Kidney epithelial cell (primary cell): ENCODE measurements at places on chromosomes 3 and 15. TPM values are rescaled to one million over a fixed set of nuclear protein-coding genes. Genes with fewer than 3 reads are reported as not detected.

DNA sequence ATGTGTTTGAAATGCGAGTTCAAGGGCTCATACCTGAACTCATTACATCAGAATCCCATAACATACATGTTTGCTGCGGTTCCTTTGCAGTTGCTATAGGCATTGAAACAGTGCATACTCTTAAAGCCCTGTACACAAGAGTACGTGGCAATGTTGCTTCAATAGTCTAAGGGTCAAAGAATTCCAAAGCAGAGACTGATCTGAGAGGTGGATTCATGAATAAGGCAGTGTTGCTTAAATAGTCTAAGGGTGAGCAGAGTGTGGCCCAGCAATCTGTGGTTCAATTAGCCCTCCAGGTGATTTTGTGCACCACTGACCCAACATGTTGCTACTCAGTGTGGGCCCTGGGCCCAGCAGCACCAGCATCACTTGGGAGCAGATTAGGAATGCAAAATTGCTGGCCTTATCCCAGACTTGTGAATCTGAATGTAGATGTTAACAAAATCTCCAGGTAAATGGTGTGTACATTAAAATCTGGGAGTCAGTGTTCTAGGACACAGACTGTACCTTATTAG lies 314.7 kb upstream of the UMPS start:
- DNase-seq: no peak

GRCh38 chr15:70589221-70589620 lies 174.1 kb downstream of the UACA start:
- DNase-seq: peak; percentile 73

DNA sequence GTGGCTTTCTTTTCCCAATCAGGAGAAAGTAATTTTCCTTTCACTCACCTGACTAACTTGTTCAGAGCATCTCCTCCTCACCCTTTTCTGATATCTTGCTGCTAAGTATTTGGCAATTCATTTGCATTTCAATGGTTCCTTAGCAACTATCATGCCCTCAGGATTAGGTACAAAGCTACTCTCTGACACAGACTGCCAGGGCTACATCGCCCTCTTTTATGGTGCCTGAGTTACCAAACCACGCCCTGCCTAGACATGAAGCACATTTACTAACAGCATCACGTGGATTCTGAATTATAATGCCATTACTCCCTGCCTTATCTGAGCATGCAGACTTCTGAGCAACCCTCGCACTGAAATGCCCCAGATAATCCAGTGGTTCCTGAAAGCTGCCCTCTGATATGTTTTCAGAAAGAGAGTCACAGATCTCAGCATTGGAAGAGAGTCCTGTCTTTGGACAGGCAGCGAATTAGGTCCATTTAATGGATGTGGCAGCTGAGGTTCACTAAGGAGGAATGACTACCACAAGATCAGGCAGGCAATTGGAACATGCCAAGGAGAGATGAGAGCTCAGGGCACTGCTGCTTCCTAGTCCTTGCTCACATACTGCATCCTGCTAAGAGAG lies 14.5 kb downstream of the EPHB1 start:
- no peak for DNase-seq

GRCh38 chr3:30401971-30402370 lies 204.4 kb upstream of the TGFBR2 start:
- DNase-seq: peak; percentile 12

- DNase-seq: peak; percentile 67
Measured at GRCh38 chr15:57509126-57509525, 82.6 kb upstream of the MYZAP start.

The DCP1A gene
- total RNA-seq: 15.6 and 21.0 TPM in 2 replicates

- DNase-seq: no peak
Measured at GRCh38 chr3:184784731-184785500, 27.1 kb upstream of the VPS8 start.

The PDCD7 gene
- 20.2 and 25.6 TPM in 2 replicates for total RNA-seq

- DNase-seq: no peak
Measured at GRCh38 chr15:58595516-58596263, 153.8 kb downstream of the ADAM10 start.

- no peak for DNase-seq
Measured at GRCh38 chr3:62837145-62837787, 38.0 kb downstream of the CADPS start.

GRCh38 chr15:70262591-70263274 lies 165.0 kb upstream of the TLE3 start:
- no peak for DNase-seq

DNA sequence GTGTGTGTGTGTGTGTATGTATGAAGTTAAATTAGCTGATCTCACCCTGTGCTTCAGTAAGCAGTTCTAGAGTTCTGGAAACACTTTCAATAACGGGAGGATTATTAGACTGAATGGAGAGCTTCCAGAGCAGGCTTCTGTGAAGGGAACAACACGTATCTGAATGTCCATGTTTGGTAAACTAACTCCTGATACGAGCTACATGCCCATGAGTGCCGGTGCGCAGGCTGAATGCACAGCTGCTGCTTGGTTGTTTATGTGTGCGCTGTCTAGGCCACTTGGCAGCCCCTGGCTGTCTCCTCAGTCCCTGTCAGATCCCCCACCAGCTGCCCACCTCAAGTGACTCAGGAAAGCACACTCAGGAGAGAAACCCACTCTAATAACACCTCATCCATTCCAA lies 137.0 kb downstream of the EPHB1 start:
- no peak for DNase-seq

GRCh38 chr3:57586778-57587177 lies 10.4 kb downstream of the ARF4 start:
- DNase-seq: no peak

- DNase-seq: no peak
Measured at GRCh38 chr3:61996366-61996765, 377.0 kb downstream of the FEZF2 start.

DNA sequence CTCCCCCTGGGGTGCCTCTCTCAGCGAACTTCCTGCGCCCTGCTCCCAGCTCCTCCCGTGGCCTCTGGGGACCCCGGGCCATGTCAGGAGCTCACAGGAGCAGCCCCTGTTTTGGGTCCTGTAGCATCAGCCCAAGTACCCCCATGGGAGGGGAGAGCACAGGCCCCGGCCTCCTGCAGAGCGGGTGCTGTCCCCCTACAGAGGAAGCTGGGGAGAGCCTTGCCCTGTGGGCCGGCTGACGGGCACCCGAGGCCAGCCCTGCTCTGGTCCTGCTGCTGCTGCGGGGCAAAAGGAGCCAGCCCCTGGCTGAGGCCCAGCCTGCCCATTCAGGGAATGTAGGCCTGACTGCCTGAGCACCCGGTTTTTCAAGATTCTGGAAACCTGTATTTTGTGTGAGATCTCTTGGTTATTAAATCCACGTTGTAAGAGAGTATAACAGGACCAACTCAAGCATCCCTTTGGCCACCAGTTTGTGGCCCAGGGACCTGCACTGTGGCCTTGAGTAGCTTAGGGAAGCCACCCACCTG lies 12.4 kb downstream of the PLXNA1 start:
- no peak for DNase-seq

The PCBP4 gene
- total RNA-seq: 123 and 144 TPM in 2 replicates

- no peak for DNase-seq
Measured at GRCh38 chr3:187296911-187297310, 5.4 kb upstream of the MASP1 start.

The CDC25A gene
- 3.6 and 5.3 TPM in 2 replicates for total RNA-seq

DNA sequence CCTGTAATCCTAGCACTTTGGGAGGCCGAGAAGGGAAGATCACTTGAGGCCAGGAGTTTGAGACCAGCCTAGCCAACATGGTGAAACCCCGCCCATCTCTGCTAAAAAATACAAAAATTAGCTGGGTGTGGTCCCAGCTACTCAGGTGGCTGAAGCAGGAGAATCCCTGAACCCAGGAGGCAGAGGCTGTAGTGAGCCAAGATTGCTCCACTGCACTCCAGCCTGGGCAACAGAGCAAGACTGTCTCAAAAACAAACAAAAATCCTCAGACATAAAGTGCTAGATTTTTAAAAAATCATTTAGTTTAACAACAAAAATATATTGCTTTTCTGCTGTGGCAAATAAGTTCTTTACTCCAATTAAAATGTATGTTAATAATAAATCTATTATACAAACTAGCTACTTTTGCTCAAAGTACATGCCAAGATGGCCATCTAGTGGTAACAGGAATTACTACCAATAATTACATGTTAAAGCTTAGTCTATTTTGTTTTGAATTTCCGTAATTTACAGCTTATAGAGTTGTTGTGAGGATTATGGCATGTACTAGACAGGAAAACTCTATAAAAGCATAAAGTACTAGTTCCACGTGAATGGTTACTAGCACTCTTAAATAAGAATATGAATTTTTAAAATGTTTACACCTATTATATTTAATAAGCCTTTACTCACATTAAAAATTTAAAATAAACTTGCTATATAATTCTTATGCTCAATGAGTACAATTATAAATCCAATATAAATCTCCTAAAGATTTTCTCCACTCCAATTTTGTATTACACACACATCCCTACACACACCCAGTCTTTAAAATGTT lies 39.0 kb downstream of the GABPB1 start:
- DNase-seq: no peak

DNA sequence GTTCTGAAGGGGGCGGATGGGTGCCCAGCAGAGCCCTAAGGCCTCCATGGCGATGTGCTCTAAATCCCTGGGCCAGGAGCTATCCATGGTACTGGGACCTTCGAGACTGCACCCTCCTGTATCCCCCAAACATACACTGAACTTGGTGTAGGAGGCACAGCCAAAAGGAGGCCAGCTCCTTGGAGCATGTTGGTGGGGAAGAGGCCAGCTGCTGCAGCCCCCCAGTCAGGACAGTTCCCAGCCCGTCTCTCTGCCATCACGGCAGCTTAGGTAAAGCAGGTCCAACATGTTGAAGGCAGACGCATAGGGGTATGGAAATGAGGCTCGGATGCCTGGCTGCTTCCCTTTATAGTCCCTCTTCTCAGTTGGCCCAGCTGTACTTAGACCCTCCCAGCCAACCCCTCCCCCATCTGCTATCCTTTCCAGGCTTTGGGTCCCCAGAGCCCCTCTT lies 1.8 kb downstream of the CAMKV start:
- DNase-seq: peak; percentile 14

The LRTM1 gene
- not detected in 2 replicates for total RNA-seq

- no peak for DNase-seq
Measured at GRCh38 chr3:114362815-114363214, 69.0 kb downstream of the TIGIT start.

- DNase-seq: no peak
Measured at GRCh38 chr3:183393625-183394024, 34.8 kb downstream of the MCF2L2 start.

The EXOSC7 gene
- 41.3 and 64.8 TPM in 2 replicates for total RNA-seq

The GRM2 gene
- not detected in 2 replicates for total RNA-seq

DNA sequence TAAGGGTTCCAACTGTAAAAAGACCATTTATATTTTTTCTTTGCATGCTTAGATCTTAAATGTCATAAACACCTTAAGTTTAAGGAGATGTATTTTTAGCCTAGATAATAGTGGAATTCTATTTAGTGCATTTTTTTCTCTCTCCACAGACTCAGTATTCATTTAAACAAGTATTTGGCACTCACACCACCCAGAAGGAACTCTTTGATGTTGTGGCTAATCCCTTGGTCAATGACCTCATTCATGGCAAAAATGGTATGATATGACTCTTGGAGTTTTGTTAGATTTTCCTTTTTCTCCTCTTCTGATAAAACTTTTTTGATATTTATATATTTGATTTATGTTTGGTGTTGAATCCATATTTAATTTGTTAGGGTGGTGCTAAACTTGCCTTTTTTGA lies 7.3 kb downstream of the KIF23 start:
- no peak for DNase-seq

The FAM81A gene
- total RNA-seq: 0.75 and 2.2 TPM in 2 replicates

- no peak for DNase-seq
Measured at GRCh38 chr3:106191211-106191610, 322.4 kb upstream of the CBLB start.
